NCI-H526 treated with DMSO at 0.1 percent for 48 hours (cell line): ENCODE measurements at places on chromosomes 7 and 10.

DNA sequence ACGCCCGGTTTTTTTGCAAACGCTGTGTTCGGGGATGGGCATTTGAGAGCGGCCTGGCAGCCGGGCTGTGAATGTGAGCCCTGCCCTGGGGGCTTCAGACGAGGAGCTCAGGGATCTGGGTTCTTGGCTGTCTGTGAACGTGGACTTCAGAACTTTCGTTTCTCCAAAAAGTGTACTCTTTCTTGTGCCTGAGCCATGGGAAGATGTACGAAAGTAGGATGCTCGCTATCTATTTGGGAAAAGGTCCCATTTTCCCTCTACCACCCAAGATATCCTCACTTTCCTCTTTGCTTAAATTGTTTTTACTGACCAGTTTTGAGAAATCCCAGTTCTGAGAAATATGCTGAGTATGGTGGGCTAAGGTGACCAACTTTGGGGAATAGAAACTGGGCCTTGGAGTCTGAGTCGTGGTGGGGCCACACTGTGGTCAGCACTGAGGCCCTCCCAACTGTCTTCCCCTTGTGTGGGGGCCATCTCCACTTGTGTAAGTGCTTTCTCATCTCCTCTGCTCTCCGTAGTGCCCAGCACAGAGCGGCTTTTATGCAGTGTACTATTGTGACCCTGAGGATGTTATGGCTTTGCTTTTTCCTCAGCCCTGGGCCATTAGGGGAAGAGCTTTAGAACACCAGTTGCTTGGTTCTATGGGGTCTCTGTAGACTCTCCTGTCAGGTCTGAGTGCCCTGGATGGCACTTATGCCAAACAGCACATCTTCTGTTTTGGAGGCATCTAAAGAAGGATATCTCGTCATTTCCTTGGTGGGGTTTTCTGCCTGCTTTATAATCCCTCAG is 918 bp downstream of the DBNL start:
- DNase-seq: no peak

DNA sequence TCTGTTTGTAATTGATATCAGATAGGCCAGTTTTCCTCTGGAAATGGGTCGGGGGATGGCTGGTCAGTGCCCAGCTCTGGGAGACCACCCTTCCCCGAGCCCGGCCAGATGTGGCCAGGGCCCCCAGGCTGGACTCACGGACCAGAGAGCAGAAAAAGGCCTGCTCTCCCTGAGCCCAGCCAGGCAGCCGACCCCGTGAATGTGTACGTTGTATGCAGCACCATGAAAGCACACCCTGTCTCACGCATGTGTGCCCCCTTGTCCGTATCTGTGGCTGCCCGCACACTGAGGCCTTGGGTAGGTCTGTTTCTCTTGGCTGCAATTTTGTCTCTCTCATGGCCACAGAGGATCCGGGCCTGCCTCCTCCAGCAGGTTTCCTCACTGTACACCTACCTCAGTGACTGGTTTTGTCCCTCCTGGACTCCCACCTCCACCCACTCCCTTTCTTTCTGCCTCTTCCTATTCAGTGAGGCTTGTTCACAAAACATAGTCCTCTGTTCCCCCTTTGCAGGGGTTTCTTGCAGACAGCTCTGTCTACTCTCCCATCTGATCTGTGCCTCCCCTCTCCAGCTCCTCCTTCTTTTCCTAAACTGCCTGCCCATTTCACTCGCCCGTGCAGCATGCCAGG is 23.6 kb upstream of the ANKRD2 start:
- no peak for DNase-seq

- no peak for DNase-seq
Measured at GRCh38 chr7:109659261-109659660, 1089.6 kb downstream of the DNAJB9 start.

DNA sequence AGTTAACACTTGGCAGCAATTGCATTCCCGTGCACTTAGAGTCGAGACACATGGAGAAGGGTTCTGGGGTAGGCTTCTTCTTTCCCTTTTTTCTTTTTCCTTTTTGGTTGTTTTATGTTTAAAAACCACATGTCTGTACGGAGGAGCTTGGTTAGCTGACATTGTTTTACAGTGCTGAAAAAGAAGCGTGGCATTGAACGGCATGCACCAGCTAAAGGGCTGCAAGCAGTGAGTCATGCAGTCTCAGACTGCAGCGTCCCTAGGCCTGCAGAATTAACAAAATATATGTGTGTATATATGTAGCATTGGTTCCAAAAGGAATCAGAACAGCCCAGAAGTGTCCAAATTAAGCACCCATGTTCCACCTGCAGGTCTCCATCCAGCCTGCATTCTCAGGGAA is 211.0 kb downstream of the TCF7L2 start:
- no peak for DNase-seq

DNA sequence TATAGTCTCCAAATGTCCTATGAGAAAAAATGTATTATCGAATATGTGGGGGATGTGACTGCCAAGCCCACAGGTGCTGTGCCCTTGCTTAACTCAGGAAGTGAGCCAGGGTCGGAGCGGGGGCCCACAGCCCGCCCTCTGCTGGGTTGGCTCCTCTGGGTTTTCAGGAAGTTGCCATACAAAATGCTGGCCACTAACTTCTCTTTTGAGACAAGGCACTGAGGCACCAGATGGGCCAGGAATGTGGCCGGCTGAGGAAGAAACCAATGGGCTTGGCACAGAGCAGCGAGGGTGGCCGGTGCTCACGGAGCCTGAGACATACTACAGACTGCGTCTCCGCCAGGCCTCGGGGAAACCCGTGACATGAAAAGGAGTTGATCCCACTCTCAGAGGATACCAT is 58.9 kb downstream of the FAM53B start:
- no peak for DNase-seq

GRCh38 chr10:49151481-49151880 is 17.7 kb upstream of the FAM170B start:
- no peak for DNase-seq

- no peak for DNase-seq
Measured at GRCh38 chr7:47669178-47669891, 87.4 kb upstream of the TNS3 start.

DNA sequence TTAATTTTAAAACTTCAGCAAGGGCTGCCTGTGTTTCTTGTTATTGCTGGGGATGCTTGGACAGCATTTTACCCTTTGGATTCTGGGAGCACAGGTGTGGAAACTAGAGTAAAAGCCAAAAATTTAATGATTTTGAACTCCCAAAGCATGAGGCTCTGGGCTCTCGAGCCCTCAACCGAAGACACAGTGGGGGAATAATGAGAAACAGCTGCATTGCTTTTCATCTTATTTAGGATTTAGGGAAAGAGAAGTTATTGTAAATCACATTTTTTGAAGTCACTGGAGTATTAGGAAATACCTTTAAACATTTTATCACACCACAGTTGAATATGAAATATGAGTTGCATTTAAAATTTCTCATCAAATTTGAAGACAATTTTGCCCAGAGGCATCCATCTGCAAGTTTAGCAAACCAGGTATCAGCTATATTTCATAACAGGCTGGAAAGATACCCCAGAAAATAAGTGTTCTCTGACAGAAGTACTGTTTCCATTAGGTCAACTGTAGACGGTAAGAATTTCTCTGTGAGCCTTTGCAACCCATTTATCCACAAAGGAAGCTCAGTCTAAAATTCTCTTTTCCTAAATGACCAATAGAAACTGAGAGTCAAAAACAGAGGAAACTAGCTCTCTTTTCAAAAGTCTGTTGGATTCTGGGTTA is 290.6 kb upstream of the PHYHIPL start:
- DNase-seq: no peak

DNA sequence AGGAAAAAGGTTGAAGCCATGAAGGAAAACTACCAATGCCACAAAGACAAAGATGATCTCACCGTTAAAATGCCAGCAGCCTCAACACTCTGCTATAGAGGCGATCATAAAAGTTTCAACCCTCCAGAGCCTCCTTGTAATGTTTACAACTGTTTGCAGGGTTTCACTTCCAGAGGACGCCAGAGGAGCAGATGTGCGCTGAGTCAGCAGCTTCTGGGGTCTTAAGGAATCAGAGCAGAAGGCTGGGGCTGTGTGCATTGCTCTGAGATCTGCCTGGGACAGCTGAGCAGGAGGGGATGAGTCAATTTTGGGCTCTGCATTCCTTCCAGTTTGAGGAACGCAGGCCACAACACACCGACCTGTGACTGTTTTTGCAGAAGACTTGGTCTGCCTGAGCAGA is 98.3 kb downstream of the TMEM130 start:
- no peak for DNase-seq

DNA sequence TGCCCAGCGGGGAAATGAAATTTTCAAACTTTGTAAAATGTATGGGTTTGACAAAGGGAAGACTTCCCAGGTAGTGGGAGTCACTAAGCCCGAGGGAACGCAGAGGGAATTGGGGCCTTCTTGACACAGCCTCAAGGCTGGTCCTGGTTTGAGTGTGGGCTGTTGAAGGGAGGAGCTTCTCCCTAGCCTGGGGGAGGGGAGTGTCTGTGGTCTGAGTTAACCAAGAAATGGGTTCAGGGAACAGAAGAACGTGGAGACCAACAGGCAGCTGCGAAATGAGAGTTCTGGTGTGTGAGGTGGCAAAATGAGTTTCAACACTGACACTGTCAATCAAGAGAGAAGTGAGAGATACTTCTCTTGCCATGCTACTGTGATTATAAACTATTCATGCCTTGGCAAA is 32.7 kb upstream of the BAMBI start:
- DNase-seq: no peak

GRCh38 chr7:150744041-150744656 is 6.9 kb downstream of the GIMAP5 start:
- DNase-seq: no peak

DNA sequence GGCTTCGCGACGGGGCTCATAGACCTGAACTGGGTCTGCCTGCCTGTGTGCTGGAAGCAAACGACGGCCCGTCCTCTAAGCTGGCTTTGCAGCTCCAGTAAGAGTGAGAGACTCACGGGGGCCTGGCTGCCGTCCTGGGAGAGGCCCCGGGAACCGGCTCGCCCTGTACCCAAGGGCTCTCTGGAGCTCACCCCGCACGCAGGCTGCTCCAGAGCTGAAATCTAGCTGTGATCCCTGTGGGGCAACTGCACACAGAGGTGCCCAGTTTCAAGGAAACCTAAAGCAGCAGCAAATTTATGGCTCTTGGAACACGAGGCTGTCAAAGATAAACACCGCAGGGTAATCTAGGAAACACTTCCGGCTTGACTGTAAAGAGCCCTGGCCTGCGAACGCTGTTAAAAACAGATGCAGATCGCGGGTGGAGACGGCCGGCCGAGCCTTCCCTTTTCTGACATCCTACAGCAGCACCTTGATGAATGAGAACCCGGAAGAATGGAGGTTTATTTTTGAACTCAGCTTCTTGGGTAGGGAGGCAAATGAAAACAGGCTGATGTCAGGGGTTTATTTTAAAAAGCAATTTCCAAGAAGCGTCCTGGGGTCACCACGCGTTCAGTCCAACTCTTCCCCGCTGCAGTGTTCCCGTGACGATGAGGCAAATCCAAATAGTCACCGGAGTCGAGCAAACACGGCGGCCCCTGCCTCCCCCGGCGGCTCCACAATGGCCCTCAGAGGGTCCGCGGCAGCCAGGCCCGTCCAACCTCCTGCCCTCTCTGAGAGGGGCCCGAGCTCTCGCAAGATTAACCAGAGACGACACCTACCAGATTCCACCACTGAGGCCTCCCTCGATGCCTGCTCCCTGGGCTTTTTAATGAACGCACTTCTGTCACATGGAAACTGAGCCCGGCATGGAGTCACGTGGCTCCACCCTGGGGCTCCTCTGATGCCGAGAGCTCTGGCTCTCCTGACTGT is 29.6 kb downstream of the AMZ1 start:
- peak; percentile 20 for DNase-seq

DNA sequence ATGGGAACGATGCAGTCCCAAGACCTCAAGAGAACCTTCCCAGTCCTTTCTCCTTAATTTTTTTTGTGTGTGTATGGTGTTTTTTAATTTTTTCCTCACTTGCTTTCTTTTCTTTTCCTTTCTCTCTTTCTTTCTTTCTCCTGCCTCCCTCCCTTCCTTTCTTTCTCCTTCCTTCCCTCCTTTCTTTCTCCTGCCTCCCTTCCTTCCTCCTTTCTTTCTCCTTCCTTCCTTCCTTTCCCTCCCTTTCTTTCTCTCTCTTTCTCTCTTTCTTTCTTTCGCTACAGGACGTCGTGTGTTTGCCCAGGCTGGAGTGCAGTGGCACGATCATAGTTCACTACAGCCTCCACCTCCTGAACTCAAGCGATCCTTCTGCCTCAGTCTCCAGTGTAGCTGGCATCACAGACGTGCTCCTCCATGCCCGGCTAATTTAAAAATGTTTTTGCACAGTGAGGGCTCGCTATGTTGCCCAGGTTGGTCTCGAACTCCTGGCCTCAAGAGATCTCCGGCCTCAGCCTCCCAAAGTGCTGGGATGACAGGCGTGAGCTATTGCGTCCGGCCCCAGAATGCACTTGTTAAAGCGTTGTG is 709 bp upstream of the NIPSNAP2 start:
- DNase-seq: no peak

DNA sequence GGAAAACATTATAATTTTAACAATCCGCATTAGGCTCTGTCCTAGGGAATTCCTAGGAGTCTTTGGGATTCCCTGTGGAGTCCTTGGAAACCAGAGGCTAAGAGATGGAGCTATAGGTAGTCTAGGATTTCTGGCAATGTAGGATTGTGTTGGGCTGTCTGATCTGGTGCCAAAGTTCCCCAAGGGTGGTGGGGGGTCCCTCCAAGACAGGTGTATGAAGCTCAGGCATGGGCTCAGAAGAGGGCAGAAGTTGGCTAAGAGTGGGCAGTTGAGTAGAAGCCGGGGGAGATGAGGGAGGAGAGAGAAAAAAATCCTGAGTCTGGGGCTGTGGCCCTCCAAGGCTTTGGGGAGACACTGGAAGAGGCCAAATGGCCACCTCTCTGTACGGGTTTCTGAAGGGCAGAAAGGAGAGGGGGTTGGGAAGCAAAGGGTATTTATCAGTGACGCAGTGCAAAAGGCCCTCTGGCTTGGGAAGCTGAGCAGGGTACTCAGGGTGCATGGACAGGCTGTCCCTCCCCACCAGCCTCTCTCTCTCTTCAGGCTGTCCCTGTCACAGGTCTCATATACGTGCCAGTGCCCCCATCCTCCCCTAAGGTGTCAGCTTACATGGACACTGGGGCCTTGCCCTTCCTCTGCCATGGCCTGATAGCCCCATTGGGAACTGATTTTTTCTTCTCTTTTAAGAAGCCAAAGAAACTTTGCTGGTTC is 929 bp downstream of the HOXA6 start:
- DNase-seq: no peak

GRCh38 chr10:31507427-31507826 is 188.4 kb downstream of the ZEB1 start:
- DNase-seq: no peak
